ENCODE measurements at places on chromosomes 1 and 21.

GRCh38 chr1:50593515-50593914 is 170.3 kb upstream of the DMRTA2 start:
- no peak for DNase-seq

- DNase-seq, result no peak
Measured at GRCh38 chr1:227068883-227069282, 128.8 kb downstream of the COQ8A start.

- no peak for DNase-seq
Measured at GRCh38 chr1:31133368-31133767, 67.9 kb upstream of the PUM1 start.

DNA sequence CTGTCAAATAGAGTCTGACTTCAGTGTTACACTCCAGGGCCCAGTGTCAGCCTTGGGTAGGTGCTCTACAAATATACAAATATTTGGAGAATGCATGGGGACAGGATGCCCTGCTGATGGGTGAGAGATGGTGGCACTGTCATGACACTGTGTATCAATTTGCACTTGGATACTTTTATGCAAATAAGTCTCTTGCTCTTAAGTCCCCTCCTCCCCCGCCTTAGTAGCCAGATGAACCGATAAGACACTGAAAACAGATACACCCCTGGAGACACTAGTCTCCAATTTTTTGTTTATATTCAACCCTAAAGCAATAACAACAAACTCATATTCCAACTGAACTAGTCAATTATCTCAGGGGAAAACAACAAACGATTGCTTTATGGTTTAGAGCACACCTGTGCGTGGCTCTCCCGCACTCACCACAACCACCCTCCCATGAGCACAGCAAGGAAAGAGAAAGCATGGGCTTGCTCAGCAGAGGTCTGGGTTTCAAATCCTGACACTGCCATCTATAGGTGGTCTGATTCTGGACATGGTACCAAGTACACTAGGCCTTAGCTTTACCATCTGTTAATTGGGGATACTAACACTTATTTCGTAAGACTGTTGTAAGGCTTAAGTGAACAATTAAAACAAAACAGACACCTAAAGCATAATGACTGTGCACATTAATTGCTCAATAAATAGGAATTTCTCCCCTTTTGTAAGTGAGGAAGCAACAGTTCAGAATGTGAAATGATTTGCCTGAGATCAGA is 50.3 kb downstream of the HIVEP3 start:
- DNase-seq, result no peak

DNA sequence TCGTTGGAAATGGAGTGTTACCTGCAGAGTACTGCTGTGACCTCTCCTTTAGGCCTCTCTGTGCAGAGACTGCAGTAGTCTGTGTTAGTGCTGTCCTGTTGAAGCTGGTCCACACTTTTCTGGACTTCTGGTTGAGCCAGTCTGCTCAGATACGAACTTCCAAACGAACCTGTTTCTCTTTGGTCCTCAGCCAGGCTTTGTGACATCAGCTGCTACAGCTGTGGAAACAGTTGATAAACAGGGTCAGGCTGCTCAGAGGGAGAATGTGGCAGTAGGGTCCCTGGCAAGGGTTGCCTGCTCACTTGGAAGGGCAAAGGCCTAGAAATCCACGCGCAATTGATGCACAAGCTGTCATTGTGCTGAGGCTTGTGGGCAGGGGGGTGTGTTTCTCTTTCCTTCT is 98.8 kb downstream of the NOS1AP start:
- DNase-seq, result no peak

DNA sequence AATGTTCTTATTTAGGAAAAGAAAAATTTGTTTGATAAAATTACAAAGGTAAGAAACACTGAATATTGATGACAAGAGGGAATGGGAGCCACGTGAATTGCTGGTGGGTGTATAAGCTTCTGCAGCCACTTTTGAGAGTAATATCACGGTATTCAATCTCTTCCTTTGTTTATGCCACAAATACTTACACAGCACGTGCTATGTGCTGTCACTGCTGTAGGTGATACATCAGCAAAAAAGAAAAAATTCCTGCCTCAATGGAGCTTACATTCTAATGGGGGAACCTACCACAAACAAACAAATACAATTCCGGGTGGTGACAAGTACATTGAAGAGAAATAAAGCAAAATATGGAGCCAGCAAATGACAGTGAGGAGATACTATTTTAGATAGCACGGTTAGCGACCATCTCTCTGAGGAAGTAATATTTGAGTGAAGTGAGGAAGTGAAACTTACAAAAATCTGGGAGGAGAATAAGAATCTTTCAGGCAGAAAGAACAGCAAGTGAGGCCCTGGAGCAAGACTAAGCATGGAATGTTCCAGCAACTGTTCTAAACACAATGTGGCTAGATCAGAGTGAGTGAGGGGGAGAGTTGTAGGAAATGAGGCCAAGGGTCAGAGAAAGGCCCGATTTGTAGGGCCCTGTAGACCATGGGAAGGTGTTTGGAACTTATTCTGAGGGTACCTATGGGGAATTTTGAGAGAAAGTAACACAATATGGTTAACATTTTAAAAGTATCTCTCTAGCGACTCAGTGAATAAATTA is 2.6 kb upstream of the FCRLB start:
- DNase-seq, result no peak

DNA sequence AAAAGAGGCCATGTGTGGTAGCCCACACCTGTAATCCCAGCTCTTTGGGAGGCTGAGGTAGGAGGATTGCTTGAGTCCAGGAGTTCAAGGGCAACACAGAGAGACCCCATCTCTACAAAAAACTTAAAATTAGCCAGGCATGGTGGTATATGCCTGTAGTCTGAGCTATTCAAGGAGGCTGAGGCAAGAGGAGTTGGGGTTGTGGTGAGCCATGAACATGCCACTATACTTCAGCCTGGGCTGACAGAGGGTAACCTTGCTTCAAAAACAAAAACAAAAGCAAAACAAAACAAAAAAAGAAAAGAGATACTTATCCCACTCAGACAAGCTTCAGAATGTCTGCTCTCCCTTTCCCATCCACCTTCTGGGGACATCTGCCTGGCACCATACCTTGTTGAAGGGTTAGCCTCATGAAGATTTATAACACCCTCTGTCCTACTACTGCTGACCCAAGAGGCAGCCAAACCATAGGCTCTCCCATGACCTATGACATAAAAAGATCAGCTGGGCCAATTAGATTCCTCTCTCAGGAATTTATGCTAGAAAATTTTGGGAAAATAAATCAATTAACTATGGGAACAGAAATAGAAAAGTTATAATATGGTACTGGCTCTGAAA is 13.2 kb downstream of the TMCO1 start:
- no peak for DNase-seq

GRCh38 chr1:57986432-57986831 is 560.1 kb downstream of the OMA1 start:
- DNase-seq, result no peak

DNA sequence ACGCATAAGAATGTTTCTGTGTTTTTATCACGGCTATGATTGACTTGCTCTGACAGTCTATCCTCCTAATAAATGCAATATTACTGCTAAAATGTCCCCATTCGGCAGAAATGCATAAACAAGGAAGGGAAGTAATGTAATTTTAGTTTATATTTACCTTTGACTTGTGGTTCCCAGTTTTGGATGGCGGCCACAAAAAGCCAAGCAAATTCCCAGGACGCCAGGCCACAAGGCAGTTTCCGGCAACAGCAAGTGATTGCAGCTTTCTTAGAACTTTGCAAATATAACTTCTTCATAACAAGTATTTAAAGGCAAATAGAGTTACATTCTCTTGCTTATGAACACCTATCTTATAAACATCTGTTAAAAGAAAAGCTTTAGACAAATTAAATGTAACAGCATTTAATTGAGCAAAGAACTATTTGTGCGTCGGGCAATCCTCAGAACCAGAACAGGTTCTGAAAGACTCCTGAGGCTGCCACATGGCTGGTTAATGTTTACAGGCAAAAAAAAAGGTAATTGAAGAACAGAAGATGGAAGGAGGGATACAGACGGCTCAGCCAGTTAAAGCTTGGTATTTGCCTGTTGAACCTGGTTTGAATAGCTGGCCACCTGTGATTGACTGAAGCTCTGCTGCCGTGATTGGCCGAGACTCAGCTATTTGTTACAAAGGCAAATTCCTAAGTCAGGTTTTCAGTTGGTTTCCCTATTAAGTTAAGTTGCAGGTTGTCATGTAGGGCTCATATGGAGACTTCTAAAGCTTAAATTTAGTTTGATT is 80.8 kb downstream of the C21orf91 start:
- no peak for DNase-seq

DNA sequence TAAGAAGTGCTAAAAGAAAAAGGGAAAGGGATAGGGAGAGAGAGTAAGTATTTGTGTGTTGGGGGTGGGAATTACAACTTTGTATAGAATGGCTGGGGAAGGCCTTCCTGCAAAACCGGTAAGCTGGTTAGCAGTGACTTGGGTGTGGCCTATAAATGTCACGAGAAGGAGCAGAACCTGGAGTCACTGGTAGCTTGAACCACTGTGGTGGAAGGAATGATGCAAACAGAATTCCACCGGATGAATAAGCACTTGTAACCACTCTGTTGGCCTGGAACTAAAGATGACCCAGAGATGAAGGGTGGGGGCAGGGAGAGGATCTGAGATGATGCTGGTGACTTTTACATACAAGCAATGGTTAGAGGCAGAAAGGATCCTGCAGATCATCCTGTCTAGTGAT is 8.9 kb downstream of the XKR8 start:
- DNase-seq, result no peak

DNA sequence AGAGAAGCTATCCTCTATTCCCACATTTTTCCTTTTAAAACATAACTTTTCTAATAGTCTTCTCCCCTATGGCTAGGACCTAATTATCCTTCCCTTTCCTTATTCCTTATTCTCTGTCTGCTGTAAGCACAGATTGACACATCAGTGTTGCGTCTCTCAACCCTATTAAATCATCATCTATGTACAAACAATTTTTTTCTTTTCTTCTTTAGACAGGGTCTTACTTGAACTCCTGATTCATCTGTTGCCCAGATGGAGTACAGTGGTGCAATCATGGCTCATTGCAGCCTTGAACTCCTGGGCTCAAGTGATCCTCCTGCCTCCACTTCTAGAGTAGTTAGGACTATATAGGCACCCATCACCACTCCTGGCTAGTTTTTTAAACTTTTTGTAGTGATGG is 8.3 kb downstream of the KLHDC9 start:
- DNase-seq, result no peak

DNA sequence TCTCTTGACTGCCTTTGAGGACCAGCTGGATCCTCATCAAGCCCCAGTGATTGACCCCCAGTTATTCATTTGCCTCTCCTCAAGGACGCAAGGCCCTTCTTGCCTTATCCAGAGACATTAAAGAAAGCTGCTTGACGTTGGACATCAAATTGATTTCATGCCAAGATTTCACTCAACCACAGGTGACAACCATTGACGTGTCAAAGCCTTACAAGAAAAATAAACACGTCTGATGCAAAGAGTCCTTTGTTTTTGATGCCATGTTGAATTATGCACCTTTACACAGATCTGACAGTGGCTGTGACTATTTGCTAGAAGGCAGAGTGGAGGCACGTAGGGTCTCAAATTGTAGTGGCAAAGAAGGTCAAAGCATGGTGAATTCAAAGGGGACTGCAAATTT is 666.2 kb upstream of the CAMK1G start:
- DNase-seq, result no peak

- peak; percentile 27 for DNase-seq
Measured at GRCh38 chr1:147851149-147851548, 51.4 kb upstream of the GJA8 start.

GRCh38 chr1:197620714-197621163 is 154.5 kb downstream of the DENND1B start:
- DNase-seq, result no peak

DNA sequence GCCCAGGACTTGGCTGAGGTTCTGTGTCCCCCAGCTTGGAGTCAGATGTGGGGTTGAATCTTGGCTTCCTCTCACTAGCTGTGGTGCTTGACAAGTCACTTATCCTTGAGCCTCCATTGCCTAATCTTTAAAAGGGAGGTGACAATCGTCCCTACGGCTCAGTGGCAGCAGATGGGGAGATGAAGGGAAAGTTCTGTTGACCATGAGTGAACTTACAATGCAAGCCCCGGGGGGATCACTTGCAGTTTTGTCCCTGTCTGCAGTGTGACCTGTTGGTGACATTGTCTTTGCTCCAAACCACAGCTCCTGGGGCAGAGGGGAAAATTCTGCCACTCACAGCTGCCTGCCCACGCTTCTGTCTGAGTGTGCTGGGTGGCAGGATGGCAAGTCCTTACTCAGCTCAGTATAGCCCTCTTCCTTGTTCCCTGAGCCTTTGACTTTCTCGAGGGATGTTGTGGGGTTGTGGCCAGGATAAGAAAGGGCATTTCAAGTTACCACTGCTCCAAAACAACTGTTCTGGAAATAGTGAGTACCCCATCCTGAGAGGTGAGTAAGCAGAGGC is 1.7 kb downstream of the PCSK9 start:
- no peak for DNase-seq

- no peak for DNase-seq
Measured at GRCh38 chr1:53219711-53220110, 723 bp downstream of the CZIB start.

DNA sequence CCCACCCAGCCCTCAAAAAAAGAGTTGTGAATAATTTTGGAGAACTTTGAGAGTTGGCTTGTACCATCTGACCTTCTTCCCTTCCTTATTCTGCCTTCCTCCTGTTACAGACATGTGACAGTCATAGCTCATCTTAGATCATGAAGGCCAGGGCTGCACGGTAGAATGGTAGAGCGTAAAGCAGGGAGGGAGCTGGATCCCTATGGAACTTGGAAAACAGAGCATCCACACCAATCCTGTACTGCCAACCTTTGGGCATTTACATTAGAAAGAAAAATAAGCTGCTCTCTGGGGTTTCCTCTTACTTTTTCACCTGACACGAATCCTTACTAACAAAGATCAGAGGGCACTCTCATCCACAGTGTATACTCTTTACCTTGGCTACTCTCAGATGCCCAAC is 121.5 kb downstream of the GPR52 start:
- DNase-seq, result no peak

DNA sequence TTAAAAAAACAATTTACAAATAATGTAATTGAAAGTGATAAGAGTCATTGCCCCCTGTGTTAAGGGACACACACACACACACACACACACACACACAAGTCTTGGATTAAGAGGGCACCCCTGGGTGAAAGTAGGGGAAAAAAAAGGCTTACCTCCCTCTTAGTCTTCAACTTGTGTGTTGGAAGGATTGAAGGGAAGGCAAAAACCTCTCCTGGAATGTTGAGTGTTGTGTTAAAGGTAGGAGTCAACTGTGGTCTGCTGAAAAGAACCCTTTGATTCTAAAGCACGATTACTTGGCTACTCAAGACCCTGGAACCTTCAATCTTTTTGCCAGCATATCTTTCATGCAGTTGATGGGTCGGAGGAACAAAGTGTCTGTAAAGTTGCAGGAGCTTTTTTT is 6.4 kb downstream of the PBX1 start:
- DNase-seq, result no peak
